ENCODE measurements at places on chromosomes 11 and 22.

GRCh38 chr11:85955531-85955930 lies 100.3 kb downstream of the CCDC83 start:
- DNase-seq: no peak

DNA sequence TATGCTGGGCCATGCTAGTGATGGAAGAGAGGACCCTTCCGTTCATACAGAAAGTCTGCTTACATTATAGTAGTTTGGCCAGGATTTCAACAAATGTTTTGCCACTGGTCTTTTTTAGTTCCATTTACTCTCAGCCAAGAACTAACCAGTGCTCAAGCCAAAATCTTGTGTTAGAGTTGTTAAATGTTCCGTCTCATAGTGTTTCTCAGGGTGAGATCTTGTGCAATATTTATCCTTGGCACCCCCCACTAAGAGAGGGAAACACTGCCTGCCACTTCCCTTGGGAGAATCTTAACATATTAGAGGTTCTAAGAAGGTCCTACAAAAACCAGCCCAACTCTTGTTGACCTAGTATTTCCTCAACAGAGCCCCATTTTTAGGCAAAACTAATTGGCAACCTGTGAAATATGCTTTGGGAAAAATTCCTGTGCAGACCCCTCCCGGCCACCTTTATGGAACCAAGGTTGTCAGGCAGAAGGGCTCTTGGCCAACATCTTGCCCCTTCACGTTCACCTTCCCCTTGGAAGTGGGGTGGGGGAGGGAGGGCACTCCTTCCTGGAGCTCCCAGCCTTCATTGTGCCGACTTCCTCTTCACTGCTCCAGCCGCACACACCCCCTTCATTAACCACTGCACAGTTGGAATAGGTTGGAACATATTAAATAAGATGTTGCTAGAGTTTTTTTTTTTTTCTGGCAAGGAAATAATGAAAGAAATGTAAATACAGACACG lies 173.2 kb upstream of the SORL1-AS1 start:
- DNase-seq: no peak

GRCh38 chr11:29962243-29962642 lies 54.6 kb downstream of the KCNA4 start:
- DNase-seq: no peak

GRCh38 chr11:30960387-30960992 lies 374.3 kb upstream of the MPPED2 start:
- peak; percentile 10 for DNase-seq

DNA sequence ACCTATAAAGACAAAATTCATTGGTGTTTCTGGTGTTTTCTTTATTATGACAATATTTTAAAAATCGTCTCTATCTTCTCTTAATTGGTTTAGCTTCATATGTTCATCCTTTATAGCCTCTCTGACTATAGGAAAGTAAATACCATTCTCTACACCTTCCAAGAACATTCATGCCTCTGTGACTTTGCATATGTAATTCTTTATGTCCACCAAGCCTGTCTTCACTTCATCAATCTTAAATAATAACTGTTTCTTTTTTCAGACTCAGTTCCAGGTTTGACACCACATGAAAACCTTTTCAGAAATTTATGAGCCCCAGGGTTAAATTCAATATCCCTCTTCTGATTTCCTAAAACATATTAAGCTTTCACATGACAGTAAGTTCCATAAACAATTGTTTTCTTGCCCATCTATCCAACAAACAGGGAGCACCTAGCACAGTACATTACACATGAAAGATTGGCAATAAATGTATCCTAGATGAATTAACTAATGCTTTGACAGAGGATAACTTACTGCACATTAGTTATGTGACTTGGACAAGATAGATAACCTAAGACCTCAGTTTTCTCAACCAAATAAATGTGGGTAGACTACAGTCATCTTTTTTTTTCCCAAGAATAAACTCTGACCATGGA lies 886.1 kb downstream of the LRRC4C start:
- DNase-seq: no peak

DNA sequence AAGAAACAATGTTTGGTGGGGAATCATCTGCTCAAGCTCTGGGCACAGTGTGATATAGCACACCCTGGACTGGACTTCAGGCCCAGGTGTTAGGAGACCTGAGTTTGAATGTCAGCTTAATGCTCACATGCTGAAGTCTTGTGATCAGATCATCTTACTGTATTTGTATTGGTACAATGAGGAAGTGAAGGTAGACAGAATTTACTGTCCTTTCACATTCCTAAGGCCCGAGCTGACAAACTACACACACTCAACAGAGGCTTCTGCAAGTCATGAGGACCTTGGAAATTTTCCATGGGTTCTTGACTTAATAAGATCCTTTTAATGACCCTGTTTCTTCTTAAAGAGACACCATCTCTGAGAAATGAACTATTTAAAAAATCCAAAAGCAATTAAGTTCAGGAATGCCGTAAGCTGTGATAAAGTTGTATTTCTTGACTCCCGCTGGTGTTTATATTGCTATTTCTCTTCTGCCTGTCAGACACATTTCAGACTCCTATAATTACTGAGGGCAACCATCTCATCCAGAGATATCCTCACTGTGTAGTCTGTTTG lies 802.0 kb downstream of the DLG2 start:
- DNase-seq: no peak

GRCh38 chr11:76803023-76803422 lies 19.9 kb downstream of the TSKU start:
- no peak for DNase-seq

DNA sequence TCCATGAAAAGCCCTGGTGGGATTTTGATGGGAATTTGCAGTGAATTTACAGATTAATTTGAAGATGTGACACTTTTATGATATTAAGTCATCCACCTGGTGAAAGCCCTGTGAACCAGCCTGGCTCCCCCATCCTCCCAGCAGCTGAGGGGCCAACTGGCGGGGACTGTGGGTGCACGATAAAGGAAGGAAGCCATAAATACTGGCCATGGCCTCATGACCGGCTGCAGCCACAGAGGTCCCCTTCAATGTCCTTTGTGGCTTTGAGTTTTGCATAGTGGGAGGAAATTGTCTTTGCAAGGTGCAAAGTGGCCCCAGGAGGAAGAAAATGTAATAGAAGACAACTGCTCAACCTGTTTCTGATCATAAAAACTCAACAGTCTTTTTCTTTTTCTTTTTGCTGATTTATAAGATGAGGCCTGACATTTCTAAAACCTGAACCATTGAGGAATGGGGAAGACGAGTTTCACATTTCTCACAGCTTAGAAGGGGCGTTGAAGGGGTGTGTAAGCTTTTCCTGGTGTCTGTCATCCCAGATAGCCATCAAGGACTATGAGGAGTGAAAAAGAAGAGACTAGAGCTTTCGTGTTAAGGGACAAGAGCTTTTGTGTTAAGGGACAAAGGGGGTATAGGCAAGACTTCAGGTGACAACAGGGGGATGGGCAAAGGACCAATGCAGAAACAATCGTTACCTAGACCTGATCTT lies 6.3 kb upstream of the NDUFV1 start:
- DNase-seq: no peak

Measured in renal cortex interstitium (tissue), 15 donors.